ENCODE measurements at places on chromosomes 12 and 14. TPM values are rescaled to one million over a fixed set of nuclear protein-coding genes. Genes with fewer than 3 reads are reported as not detected.

PRKAG1 gene
- 102 TPM for total RNA-seq

- no peak for DNase-seq
Measured at GRCh38 chr14:32134448-32135097, 57.5 kb downstream of the ARHGAP5 start.

CCDC197 gene
- total RNA-seq, result not detected

DNA sequence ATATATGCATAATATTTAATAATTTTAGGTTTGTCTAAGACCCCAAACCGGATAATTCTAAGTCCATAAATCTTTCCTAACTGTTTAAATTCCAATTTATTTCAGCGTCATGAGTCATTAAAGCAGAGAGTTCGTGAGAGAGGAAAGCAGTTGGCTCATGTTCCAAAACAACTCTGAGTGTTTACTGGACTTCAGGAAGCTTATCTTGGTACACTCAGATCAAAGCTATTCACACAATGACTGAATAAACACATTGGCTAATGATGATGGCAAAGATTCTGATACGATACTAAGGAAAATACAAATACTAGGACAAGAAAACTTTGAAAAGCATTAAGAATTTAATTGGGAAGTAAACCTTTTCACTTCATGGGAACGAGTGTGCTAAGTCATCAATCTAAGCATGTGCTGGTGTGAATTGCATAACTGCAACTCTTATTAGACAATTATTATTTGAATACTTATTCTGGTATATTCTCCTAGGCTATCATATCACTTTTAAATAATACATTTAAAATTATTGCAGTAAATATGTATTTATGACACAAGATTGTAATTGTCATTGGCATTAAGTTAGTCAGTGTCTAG, 34.8 kb upstream of the CLEC14A start:
- DNase-seq, result peak; percentile 36

- no peak for DNase-seq
Measured at GRCh38 chr12:124328116-124328515, 33.2 kb downstream of the RFLNA start.

GRCh38 chr12:16599081-16599480, 6.9 kb downstream of the LMO3 start:
- DNase-seq, result no peak

GRCh38 chr12:740921-741320, 11.5 kb upstream of the WNK1 start:
- DNase-seq, result no peak

PFDN5 gene
- 629 TPM for total RNA-seq

GRCh38 chr12:82326905-82327503, 31.2 kb downstream of the CCDC59 start:
- DNase-seq, result no peak

GRCh38 chr12:92029136-92029535, 116.5 kb downstream of the BTG1 start:
- DNase-seq, result no peak

GRCh38 chr14:65256714-65257113, 154.4 kb upstream of the MAX start:
- no peak for DNase-seq

- no peak for DNase-seq
Measured at GRCh38 chr12:91852634-91853033, 293.0 kb downstream of the BTG1 start.

DNA sequence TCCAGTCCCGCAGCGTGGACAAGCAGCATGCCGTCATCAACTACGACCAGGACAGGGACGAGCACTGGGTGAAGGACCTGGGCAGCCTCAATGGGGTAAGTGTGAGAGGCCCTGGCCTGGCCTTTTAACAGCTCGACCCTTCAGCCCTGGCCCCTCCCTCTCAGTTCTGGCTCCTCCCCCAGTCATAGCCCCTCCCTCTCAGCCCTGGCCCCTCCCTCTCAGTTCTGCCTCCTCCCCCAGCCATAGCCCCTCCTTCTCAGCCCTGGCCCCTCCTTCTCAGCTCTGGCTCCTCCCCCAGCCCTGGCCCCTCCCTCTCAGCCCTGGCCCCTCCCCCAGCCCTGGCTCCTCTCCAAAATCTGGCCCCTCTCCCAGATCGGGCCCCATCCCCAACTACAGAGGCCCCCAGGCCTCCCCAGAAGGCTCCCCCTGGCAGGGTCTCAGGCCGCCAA, 11.2 kb downstream of the CEP170B start:
- DNase-seq, result no peak

GRCh38 chr14:57957441-57957840, 91.5 kb upstream of the SLC35F4 start:
- DNase-seq, result no peak

DNA sequence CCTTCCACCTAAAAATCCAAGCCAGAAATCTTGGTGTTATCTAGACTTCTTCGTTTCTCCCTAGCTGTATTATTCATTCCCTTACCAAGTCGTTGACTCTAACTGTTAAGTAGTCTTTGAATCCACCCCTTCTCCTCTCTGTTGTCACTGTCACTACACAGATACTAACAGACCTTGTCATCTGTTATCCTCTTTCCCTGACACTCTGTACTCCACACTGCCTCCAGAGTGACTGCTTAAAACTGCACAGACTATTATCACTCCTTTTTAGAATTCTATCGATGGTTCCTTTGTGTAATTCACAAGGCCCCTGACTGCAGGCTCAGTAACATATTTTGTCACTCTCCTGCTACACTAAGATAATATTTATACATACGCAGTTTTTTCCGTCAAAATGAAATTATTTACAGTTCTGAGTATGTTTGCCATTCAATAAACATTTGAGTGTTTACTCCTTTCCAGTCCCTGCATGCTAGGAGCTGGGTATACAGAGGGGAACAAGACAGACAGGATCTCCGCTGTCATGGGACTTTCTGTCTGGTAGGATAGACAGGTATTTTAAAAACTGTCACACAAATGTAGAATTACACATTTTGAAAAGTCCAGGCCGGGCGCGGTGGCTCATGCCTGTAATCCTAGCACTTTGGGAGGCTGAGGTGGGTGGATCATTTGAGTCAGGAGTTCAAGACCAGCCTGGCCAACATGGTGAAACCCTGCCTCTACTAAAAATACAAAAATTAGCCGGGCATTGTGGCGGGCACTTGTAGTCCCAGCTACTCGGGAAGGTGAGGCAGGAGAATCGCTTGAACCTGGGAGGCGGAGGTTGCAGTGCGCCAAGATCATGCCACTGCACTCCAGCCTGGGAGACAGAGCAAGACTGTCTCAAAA, 3.8 kb downstream of the MARS1 start:
- no peak for DNase-seq

- peak; percentile 67 for DNase-seq
Measured at GRCh38 chr14:61388173-61388975, 67.0 kb downstream of the PRKCH start.

DNA sequence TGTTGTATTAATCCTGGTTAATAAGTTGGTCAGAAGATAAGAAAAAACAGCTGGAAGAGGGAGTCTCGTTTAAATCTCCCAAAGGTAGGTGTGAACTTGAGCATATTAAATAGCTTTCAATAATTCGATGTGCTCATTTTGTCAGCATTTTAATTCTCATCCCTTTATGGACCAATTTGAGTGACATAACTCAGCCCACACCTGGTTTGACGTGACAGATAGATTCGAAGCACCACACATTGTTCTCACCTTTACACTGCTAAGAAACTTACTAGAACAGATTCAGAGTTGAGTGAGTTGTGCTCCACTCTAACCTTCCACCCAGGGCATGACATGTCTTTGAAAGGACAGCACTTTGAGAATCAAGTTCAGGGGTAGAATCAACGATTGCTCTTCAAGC, 161.4 kb upstream of the GZMB start:
- no peak for DNase-seq
